ENCODE measurements at places on chromosomes 7 and 10.

- DNase-seq: no peak
These were observed 48.6 kb downstream of the CRTAC1 start for GRCh38 chr10:97981816-97982215.

DNA sequence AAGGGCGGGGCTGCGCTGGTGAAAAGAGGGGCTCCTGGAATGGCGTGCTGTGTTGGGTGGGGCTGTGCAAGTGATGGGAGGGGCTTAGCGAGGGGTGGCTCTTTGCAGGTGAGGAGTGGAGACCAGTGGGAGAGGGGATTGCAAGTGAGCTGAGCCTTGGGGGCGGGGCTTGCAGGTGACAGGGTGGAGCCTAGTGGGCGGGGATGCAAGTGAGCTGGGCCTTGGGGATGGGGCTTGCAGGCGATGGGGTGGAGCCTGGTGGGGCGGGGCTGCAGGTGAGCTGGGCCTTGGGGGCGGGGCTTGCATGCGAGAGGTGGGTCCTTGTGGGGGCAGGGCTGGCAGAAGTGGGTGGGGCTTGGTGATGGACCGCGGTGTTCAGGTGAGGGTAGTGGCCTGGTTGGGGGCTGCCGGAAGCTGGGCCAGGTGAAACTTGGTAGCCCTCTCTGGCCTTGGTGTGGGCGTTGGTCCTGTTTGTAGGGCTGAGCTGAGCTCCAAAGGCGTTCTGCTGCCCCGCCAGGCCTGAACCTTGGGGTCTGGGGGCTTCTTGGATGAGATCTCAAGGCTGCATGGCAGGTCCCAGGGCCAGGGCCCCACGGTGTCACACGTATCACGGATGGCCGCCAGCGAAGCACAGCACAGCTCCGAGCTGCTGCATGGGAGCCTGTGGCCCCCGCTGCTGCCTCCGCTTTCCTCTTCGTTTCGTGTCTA, 743 bp upstream of the PITRM1 start:
- DNase-seq: no peak

DNA sequence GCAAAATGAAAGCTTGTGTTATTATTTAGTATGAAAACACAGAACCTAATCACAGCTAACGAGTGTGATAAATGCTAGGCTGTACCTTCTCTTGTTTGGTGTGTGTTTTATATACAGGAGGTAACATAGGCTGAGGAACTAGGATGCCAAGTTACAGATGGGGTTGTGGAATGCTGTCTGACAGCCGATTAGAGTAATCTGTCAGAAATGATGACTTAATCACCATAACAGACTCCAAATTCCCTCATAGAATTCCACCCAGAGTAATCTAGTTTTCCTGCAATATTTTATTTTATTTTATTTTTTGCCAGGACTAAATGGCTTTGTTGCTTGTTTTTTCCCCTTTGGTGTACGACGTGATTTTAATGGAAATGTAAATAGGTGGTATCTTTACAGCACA, 221.2 kb downstream of the CELF2 start:
- DNase-seq: no peak

GRCh38 chr10:49605216-49605938, 4.7 kb upstream of the SLC18A3 start:
- DNase-seq: no peak

DNA sequence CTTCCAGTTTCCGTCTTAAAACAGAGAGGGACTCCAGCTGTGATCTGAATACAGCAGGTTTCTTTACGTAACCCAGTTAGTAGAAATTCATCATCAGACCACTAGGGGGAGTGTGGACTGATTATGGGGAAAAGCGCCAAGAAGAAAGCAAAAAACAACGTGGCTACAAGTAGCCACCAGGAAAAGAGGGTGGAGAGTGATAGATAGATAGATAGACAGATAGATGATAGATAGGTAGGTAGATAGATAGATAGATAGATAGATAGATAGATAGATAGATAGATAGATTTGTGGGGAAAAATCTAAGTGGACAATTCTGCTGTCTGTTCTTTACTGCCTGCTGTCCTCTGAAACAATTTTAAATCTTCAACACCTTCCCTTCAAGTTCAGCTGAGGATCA, 12.7 kb upstream of the AKR1B10 start:
- DNase-seq: peak; percentile 36

DNA sequence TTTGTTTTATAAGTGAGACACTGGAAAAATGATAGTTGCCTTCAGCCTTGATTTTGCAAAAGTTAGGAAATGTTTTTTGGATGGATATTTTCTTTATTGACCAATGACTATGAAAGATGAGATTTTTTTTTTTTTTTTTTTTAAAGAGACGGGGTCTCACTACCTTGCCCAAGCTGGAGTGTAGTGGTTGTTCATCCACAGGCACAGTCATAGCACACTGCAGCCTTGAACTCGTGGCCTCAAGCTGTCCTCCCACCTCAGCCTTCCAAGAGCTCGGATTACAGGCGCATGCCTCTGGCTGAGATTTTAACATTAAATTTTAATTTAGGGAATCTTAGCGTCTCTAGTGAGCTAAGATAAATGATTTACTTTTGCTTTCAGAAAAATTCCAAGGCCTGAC, 66.2 kb downstream of the LOXL4 start:
- DNase-seq: no peak

- DNase-seq: no peak
These were observed 174.1 kb downstream of the SKAP2 start for GRCh38 chr7:26690135-26690805.

Measured in non-pigmented ciliary epithelial cell (primary cell).